SJSA1 (cell line): ENCODE measurements at places on chromosomes 2 and 18. TPM values are rescaled to one million over a fixed set of nuclear protein-coding genes. Genes with fewer than 3 reads are reported as not detected.

DNA sequence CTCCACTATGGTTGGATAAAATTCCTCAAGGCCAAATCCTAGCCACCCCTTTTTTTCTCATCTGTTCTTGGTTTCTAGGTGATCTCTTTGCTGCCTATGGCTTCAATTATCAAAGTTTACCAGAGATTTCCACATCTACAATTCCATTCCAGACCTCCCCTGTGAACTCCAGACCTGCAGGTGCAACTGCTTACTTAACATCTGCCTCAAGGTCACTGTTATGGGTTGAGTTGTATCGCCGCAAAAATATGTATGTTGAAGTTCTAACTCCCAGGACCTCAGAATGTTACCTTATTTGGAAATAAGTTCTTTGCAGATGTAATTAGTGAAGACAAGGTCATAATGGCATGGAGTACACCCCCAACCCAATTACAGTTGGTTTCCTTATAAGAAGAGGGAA lies 60.4 kb upstream of the SOS1 start:
- H3K36me3 ChIP-seq = no peaks in the 10 kb centered on the region
- no peak overlapping the region for H3K27ac ChIP-seq
- DNase-seq = no peak
- no peaks in the 10 kb centered on the region for H3K27me3 ChIP-seq
- no peaks in the 10 kb centered on the region for H3K4me1 ChIP-seq

GRCh38 chr2:236676136-236676873 lies 106.7 kb downstream of the ACKR3 start:
- H3K4me3 ChIP-seq = no peak overlapping the region
- no peak overlapping the region for H3K27ac ChIP-seq
- H3K4me1 ChIP-seq = peaks cover 69% of the 10 kb centered on the region
- no peaks in the 10 kb centered on the region for H3K27me3 ChIP-seq

- no peak for DNase-seq
- H3K4me3 ChIP-seq = no peak overlapping the region
- H3K4me1 ChIP-seq = no peaks in the 10 kb centered on the region
- H3K27me3 ChIP-seq = no peaks in the 10 kb centered on the region
Measured at GRCh38 chr2:22952656-22953225, 432.2 kb upstream of the KLHL29 start.

- no peaks in the 10 kb centered on the region for H3K36me3 ChIP-seq
- H3K4me1 ChIP-seq = no peaks in the 10 kb centered on the region
- no peak for DNase-seq
- H3K4me3 ChIP-seq = no peak overlapping the region
- no peaks in the 10 kb centered on the region for H3K27me3 ChIP-seq
- H3K27ac ChIP-seq = no peak overlapping the region
Measured at GRCh38 chr2:164523726-164524125, 97.6 kb downstream of the GRB14 start.

GRCh38 chr2:241980193-241980592 lies 110.7 kb downstream of the RTP5 start:
- no peaks in the 10 kb centered on the region for H3K27me3 ChIP-seq
- H3K36me3 ChIP-seq = no peaks in the 10 kb centered on the region

- H3K4me1 ChIP-seq = peaks cover 72% of the 10 kb centered on the region
- H3K27ac ChIP-seq = peak overlapping the region; percentile 75
- peak overlapping the region; percentile 7; the same call in 1 of the 2 replicates for H3K4me3 ChIP-seq
- peak; percentile 77 for DNase-seq
- peaks cover 30% of the 10 kb centered on the region for H3K36me3 ChIP-seq
Measured at GRCh38 chr2:224885836-224886547, 156.3 kb downstream of the DOCK10 start.

DNA sequence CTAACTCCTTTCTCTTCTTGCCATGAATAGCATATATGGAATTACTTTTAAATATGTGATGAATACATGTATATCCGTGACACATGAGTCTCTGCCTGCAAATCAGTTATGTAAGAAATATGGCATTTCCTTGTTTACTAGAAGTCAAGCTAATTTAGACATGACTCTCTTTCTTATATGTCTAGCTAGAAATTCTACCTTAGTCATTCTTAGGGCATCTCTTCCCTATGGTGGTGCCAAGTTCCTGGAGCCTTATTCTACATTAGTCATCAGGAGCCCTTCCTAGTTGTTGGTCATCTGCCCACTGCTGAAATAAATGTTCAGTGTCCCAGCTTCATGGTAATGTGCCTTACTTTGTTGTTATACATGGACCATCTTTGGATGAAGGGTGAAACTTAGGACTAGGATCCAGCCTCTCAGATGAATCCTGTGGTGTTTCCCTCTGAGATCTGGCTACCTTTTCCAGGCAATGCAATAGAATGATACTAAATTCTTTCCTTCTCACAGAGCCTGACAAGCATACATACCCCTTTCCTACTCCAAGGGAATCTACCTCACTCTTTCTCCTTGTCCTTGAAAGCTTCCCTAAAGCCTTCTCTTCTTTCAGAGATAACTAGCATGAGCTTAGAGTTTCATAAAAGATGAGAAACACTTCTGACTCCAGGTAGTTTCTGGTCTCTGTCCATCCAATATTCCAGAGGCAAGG lies 415.3 kb upstream of the VWC2L start:
- H3K4me3 ChIP-seq = no peak overlapping the region
- peak; percentile 56 for DNase-seq

- no peak for DNase-seq
- H3K4me1 ChIP-seq = peaks cover 18% of the 10 kb centered on the region
- no peaks in the 10 kb centered on the region for H3K27me3 ChIP-seq
- H3K36me3 ChIP-seq = no peaks in the 10 kb centered on the region
- no peak overlapping the region for H3K4me3 ChIP-seq
Measured at GRCh38 chr18:25250474-25250851, 101.5 kb downstream of the ZNF521 start.

Gene TIMM21
- 39.6 and 63.1 TPM in 2 replicates for total RNA-seq

Gene ABCG8
- not detected in 2 replicates for total RNA-seq

Gene C2orf66
- 0.05 TPM in 1 of 2 replicates, not detected in the other for total RNA-seq

Gene MAPK4
- total RNA-seq = not detected in 2 replicates

Gene POMC
- not detected in 2 replicates for total RNA-seq

Gene SH3RF3
- 3.6 and 6.1 TPM in 2 replicates for total RNA-seq

Gene SPHKAP
- not detected in 2 replicates for total RNA-seq

Gene KYNU
- total RNA-seq = not detected in 2 replicates

Gene OXER1
- not detected in 2 replicates for total RNA-seq
